Stimulated activated CD8-positive, alpha-beta memory T cell treated with anti-CD3 and anti-CD28 coated beads, Interleukin-4, amount 100 ng/mL, for 4 hours (primary cell): ENCODE measurements at places on chromosomes 1 and 21.

- DNase-seq = no peak
Measured at GRCh38 chr21:32463367-32463766, 50.9 kb downstream of the EVA1C start.

DNA sequence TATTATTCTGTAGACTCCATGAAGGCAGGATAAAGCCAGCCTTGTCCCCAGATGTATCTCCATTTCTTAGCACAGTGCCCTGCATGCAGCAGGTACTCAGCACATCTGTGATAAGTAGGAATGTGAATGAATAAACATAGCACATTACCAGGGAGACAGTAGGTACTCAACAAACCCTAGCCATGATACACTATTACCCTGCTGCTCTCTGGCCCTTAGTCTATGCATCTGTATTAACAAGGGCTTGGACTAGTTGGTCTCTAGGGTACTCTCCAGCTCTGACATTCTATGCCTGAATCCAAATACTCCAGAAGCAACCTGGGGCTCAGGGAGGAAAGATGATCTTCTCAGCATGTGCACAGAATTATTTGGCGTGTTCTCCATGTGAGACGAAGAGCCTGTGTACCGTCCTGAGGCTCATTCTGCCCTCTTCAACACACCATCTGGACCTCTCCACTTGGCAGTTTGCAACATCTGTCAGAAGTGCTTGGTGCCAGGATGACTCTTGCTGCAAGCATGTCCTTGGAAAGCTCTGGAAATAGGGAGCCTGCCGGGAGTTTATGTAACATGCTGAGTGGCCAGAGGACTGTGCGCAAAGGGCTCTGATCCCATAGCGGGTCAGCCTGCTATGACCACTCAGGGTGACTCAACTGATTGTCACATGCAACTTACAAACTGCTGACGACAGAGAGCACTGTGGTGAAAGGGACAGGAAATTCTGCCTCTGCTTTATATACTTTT, 228.2 kb upstream of the USP24 start:
- no peak for DNase-seq

DNA sequence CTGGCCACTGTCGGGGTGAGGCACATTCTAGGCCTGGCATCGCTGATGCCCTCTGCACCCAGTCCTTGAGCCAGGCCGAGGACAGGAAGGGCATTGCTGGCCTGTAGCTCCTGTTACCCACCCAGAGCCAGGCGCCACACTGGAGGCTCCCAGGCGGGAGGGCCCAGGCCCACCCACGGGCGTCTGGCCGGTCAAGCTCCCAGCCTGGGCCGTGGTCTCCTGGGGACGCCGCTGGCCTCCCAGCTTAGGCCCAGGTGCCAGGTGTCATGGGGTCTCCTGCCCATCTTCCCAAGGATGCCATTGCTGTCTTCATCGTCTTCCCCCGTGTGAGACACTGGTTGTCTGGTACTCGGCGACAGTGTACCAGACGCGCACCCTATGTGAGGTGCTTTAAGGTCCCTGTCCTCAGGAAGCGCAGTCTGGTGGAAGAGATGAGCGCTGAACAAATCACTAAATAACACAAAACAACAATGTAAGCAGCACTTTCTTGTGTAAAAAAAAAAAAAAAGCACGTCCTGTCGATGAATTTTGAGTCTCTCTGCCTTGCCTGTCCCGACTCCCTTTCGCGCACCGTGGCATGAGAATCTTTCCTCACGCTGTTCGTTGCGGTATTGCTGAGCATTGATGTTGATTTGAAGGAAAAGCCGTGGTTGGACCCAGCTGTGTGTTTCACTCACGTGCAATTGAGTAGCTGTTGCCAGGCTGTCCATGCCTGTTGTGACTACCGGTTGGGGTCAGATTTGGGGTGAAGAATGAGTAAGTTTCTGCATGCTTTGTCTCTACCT, 27.0 kb upstream of the TRAPPC10 start:
- DNase-seq = no peak

GRCh38 chr1:239956263-239956662, 135.4 kb upstream of the FMN2 start:
- DNase-seq = no peak

GRCh38 chr1:248009681-248010080, 3.8 kb upstream of the OR2L5 start:
- DNase-seq = no peak

DNA sequence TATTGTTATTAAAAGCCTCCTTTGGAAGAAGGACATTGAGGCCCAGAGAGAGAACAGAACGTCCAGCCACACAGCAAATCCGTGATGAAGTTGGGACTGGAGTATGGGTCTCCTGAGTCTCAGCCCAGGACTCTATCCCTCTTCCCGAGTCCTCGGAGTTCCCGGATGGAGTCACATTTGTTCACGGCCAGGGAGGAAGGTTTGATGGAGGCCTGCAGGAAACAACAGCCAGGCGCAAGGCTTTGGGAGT, 357 bp upstream of the TXLNA start:
- DNase-seq = no peak

DNA sequence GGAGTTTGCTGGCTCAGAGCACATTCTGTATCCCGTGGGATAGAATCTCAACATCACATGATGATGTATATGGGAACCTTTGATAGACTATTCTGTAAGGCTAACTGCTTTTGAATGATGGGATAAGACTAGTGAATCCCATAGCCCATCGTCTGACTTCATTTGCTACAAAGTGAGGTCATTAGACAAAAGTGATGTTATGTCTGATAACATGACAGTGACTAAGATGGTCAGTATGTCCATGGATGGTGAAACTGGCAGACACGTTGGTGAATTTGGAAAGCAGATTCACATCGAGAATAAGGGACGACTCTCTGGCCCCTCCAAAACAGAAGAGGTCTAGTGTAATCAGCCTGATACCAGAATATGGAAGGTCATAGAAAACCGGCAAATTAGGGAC, 108.4 kb downstream of the HHAT start:
- DNase-seq = no peak

GRCh38 chr1:196372896-196373536, 235.2 kb downstream of the KCNT2 start:
- DNase-seq = no peak

- DNase-seq = peak; percentile 6
Measured at GRCh38 chr21:34198231-34199120, 125.1 kb downstream of the MRPS6 start.

DNA sequence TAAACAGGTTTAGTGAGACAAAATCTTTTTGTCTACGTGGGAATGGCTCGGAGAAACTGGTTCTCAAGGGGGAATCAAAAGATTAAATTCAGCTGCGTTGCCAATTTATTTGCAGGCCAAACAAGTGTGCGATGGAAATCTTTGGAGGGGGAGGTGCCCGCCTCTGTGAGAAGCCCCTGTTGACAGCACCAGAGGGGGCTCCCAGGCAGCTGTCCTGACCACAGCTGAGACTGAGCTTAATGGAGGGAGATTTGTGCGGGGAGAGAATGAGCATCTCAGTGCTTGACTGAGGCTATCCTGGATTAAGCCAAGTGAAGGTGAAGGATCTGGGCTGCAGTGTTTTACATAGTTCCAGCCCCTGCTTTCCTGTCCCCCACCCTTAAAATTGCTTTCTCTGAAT, 169.7 kb downstream of the ATG4C start:
- no peak for DNase-seq

- no peak for DNase-seq
Measured at GRCh38 chr1:7552402-7552801, 218.7 kb upstream of the VAMP3 start.

- no peak for DNase-seq
Measured at GRCh38 chr1:228783418-228784040, 48.2 kb downstream of the RHOU start.

DNA sequence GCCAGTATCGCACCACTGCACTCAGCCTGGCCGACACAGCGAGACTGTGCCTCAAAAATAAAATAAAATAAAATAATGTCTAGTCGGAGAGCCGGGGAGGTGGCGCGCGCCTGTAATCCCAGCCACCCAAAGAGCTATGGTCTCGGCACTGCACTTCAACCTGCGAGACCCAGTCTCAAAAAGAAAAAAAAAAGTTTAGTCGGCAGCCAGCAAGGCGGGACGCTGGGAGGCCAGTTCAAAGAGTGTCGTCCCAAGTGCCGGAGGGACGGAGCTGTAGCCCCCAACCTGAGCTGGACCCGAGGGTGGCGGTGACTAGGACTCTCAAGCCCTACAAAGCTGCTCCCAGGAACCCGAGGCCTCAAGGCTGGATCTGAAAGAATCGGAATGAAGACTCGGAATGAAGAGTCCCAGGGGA, 632 bp upstream of the FALEC start:
- DNase-seq = no peak

DNA sequence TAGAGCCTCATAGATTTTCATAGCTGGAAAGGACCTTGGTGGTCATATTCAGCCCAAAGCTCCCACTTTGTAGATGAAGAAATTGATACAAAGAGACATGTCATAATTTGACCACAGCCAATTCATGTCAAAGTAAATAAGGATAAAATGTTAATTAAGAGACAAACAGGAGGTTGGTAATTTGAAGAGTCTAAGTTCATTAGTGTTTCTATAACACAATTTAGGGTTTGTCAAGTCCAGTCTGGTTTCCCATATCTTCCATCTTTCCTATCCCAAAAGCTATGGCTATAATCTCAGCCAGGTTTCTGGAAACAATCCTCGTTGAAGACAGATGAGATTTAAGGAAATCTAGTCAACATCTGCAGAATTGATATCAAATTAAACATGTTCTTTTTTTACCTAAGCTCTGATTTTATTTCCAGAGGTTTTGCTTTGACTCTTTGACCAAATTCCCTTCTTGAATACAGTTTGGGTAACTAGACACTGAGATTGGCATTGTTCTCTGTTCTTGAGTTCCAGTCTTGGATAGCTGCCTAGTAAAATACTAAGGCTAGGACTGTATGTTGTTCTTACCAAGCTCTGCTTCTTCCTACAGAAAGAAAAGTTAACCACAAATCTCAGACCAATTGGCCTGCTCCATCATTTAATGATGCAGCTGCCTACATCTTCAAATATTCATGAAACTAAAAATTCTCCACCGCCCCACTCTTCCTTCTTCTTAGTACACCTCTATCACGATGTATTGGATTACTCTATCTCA, 62.0 kb downstream of the SLC44A5 start:
- DNase-seq = no peak

DNA sequence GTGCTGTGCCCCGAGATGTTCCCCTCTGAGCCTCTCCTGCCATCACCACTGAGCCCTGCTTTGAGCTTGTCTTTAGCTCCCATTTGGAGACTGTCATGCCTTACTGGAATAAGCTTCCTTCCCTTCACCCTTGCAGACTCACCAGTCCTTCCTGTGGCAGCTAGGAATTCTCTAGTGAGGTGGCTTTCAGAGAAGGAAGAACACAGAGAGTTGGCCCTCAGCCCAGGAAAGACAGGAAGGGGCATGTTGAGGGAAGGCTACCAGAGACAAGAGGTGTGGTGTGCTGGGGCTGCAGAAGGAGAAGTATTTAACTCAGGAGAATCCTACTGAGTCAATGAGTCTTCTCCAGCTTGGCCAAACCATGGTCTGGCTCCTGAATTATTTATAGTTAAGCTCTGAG, 76.3 kb downstream of the UCK2 start:
- DNase-seq = no peak

DNA sequence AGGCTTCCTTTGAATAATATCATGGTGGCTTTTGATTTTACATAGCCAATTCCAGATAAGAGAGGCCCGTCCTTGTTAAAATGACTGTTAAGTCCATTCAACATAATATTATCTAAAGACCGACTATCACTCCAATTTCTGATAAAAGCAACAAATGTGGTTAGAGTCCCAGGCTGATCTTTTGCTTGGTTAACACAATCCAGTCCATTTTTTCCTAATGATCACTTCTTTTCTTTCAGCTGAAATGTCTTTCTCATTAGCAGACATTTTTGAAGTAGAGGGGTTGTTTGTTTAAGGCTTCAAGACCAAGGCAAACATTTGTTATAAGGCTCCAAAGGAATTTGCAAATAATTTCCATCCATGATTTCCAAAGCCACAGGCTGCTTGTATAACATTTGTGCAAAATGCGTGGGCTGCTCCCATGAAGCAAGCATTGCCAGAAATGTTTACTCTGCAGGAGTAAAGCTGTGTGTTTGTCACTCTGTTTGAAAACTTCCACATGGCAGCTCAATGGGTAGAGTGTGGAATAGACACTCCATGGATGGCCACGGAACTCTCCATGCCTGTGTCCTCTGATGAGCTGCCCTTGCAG, 111.5 kb downstream of the PSMG1 start:
- DNase-seq = no peak

- DNase-seq = no peak
Measured at GRCh38 chr1:68503085-68503484, 6.2 kb upstream of the DEPDC1 start.

- no peak for DNase-seq
Measured at GRCh38 chr1:19387045-19387467, 74.9 kb downstream of the SLC66A1 start.

DNA sequence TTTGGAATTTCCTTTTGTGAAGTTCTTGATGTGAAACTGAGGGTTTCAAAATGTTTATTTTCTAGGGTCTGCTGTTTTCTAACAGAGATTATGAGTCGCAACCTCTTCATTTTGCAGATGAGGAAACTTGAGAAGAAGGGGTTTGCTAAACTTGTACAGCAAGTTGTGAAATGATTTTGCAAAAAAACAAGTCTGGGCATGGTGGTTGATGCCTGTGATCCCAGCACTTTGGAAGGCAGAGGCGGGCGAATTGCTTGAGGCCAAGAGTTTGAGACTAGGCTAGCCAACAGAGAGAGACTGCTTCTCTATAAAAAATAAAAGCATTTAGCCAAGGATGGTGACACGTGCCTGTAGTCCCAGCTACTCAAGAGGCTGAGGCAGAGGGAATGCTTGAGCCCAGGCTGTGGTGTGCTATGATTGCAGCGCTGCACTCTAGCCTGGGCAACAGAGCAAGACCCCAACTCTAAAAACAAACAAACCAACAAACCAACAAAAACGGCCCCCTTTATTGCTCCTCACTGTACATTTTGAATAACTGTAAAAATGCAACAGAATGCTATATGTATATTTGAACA, 9.9 kb downstream of the TRIM67 start:
- no peak for DNase-seq

DNA sequence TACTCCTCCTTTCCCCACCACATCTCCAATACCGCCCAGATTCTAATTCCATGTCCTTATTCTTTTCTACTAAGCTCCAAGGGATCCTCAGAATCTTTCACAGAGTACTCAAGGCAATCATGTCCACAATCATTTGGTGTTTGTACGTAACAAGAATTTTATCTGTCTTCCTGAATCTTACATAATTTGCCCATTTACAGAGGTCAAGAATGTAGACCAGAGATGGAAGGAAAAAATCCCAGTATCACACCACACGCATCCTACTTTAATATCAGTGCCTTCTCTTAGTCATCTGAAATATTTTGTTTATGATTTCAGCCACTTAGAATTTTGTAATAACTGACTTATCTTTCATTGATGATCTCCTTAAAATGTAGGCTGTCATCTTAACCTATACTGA, 366.0 kb upstream of the LRRC7 start:
- no peak for DNase-seq
